A549 treated with AZD2906 at 1 μM for 4 hours (cell line): ENCODE measurements at places on chromosomes 4 and X. TPM values are rescaled to one million over a fixed set of nuclear protein-coding genes. Genes with fewer than 3 reads are reported as not detected.

The ZAR1 gene
- 0.05 to 0.08 TPM (median 0.08 TPM) in 3 of 5 replicates, not detected in the others for total RNA-seq

The CYTL1 gene
- not detected in 5 replicates for total RNA-seq

The RASGEF1B gene
- 0.03 to 0.06 TPM in 2 of 5 replicates, not detected in the others for total RNA-seq

The UCP1 gene
- total RNA-seq: 0.03 to 0.14 TPM (median 0.05 TPM) in 4 of 5 replicates, not detected in the other

The CXorf49 gene
- not detected in 5 replicates for total RNA-seq

The FOXP3 gene
- 0.07 to 0.14 TPM (median 0.10 TPM) in 5 replicates for total RNA-seq

The INTU gene
- total RNA-seq: 0.88 to 1.2 TPM (median 1.00 TPM) in 5 replicates

The COL25A1 gene
- total RNA-seq: not detected in 5 replicates

The ANXA10 gene
- total RNA-seq: 2.2 to 2.8 TPM (median 2.6 TPM) in 5 replicates

The SSX1 gene
- total RNA-seq: 0.09 TPM in 1 of 5 replicates, not detected in the others

The C1GALT1C1 gene
- total RNA-seq: 29.0 to 36.4 TPM (median 32.5 TPM) in 5 replicates

The AKAP14 gene
- total RNA-seq: 0.08 TPM in 1 of 5 replicates, not detected in the others

The LINC00632 gene
- total RNA-seq: 0.94 to 1.6 TPM (median 1.2 TPM) in 5 replicates

The LPAR4 gene
- total RNA-seq: not detected in 5 replicates

The CCSER1 gene
- not detected in 5 replicates for total RNA-seq

The UGT2B17 gene
- not detected in 5 replicates for total RNA-seq

The IDUA gene
- total RNA-seq: 4.9 to 12.9 TPM (median 11.8 TPM) in 5 replicates

The METTL14 gene
- total RNA-seq: 12.8 to 18.2 TPM (median 15.1 TPM) in 5 replicates

The HGFAC gene
- 0.09 to 0.26 TPM (median 0.14 TPM) in 5 replicates for total RNA-seq

The AIFM1 gene
- total RNA-seq: 66.5 to 71.9 TPM (median 70.7 TPM) in 5 replicates

The TLR2 gene
- 0.57 to 0.86 TPM (median 0.79 TPM) in 5 replicates for total RNA-seq

The ENAM gene
- 0.01 to 0.02 TPM in 2 of 5 replicates, not detected in the others for total RNA-seq

The SLITRK4 gene
- total RNA-seq: not detected in 5 replicates

The NAP1L2 gene
- total RNA-seq: 0.94 to 1.1 TPM (median 1.0 TPM) in 5 replicates

The SULT1B1 gene
- total RNA-seq: 0.01 to 0.04 TPM (median 0.03 TPM) in 5 replicates

The GUCY1A1 gene
- total RNA-seq: not detected in 5 replicates

The KLF8 gene
- 0.05 to 0.08 TPM in 2 of 5 replicates, not detected in the others for total RNA-seq

The CACNA1F gene
- total RNA-seq: not detected in 5 replicates

The SPINK2 gene
- 0.19 to 0.31 TPM in 2 of 5 replicates, not detected in the others for total RNA-seq

The TEX11 gene
- not detected in 5 replicates for total RNA-seq

The GAGE12F gene
- total RNA-seq: not detected in 5 replicates

The SLC49A3 gene
- 0.13 to 0.31 TPM (median 0.18 TPM) in 5 replicates for total RNA-seq

The RWDD4 gene
- 15.9 to 18.0 TPM (median 16.9 TPM) in 5 replicates for total RNA-seq

The MAGEC3 gene
- total RNA-seq: not detected in 5 replicates

The FRMPD3 gene
- total RNA-seq: 0.09 to 0.15 TPM (median 0.12 TPM) in 5 replicates

The ITGB1BP2 gene
- total RNA-seq: 0.29 to 0.78 TPM (median 0.64 TPM) in 5 replicates

The SLC10A6 gene
- total RNA-seq: not detected in 5 replicates

The SPANXB1 gene
- total RNA-seq: 1.4 to 3.1 TPM (median 2.2 TPM) in 5 replicates

The TMEM47 gene
- 1.1 to 1.6 TPM (median 1.5 TPM) in 5 replicates for total RNA-seq

The NAA10 gene
- 203 to 232 TPM (median 216 TPM) in 5 replicates for total RNA-seq
